NCI-H1417 (cell line): ENCODE measurements at places on chromosomes 2 and 18.

GRCh38 chr2:178589335-178589734 lies 109.1 kb downstream of the PLEKHA3 start:
- no peak for DNase-seq

DNA sequence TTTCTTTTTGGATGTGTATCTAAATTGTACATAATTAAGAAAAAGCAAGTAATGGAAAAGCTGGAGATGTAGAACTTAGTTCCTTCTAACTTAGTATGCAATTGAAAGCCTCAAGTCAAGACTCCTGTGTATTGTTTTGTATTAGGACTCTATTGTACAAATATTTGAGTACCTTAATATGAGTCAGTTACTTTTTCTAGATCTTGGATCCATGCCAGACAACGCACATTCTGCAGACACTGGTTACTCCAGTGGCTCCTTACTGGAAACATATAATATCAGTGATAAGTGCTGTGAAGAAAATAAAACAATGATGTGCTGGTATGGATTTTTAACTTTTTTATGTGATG lies 1.5 kb downstream of the SLC39A10 start:
- DNase-seq: peak; percentile 74

DNA sequence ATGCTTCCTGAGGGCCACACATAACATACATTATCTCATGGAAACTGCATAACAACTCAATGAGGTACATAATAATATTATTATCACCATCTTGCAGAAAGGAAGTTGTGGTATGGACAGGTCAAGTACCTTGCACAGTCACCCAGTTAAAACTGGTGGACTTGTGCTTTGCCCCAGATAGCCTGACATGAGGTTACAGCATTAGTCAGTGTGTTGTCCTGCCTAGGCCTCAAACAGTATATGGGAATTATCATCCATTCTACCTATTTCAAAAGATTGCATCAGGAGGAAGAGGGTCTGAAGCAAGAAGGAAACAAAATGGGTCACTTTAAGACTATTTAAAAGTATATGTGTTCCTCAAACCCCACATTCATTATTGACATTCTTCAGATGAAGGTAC lies 5.4 kb upstream of the ANTXR1 start:
- no peak for DNase-seq

DNA sequence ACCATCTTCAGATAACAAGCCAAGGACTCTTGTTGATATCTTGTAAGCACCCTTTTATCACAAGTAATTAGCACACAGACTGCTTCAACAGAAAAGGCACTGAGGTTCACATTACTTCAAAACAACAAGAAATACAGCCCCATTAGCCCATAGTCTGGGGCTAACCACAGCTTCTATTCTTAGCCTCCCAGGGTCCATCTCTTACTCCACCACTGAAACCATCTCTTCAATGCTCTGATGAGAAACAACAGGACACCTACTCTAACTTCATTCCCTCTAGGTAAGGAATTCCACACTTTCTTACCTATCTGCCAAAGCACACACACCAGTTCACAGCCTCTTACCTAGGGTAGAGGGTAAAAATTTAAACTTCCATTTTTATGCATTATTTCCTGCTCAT lies 26.4 kb upstream of the CYTIP start:
- no peak for DNase-seq

GRCh38 chr2:16623564-16624435 lies 41.8 kb downstream of the CYRIA start:
- DNase-seq: no peak

- DNase-seq: no peak
Observed at GRCh38 chr2:162062559-162062958, 11.5 kb downstream of the DPP4 start.

DNA sequence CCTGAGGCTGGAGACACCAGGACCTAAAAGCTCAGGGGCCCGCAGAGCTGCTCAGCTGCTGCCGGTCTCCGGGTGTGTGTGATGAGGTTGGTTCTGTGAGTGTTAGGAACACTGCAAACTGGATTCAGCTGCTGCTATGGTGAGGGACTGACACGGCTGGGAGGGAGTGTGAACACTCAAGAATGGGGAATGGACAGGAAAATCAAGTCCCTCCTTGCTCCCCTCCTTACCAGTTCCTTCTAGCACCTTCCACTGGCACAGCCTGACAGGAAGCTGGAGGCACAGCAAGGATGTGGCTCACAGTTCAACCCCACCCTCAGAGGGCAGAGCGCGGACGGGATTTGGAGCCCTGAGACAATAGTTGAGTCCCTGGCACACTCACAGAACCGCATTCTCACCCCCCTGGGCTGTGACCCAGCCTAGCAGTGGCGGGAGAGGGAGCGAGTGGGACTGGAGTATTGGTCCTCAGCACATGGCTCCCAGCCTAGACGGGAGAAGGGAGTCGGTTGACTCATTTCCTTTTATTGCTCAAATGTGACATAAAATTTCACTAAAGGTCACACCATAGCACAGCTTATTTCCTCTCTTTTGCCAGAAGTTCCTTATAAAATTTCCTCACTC lies 42.5 kb downstream of the LRRC30 start:
- peak; percentile 28 for DNase-seq

GRCh38 chr2:118834901-118835745 lies 12.3 kb downstream of the EN1 start:
- no peak for DNase-seq

- DNase-seq: no peak
Observed at GRCh38 chr18:10916387-10916786, 233.0 kb downstream of the PIEZO2 start.

DNA sequence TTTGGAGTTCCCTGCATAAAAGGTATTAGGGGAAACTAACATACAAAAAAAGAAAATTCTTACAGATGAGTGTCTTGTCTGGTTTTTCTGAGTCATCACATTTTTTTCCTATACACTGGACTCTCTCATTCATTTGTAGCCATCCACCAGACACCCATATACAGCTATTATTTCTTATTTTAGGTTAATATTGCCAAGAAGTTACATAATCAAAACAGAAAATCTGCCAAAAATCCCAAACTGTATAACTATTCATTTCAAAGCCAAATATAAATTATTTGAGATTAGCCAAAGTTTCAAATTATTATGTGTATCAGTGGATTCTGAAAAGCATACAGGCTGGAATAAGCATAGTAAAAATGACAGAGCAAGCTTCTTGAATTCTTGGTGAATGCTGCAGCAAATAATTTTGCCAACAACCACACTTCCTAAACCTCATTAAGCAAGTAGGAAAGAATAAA lies 191.2 kb downstream of the NCKAP5 start:
- no peak for DNase-seq

DNA sequence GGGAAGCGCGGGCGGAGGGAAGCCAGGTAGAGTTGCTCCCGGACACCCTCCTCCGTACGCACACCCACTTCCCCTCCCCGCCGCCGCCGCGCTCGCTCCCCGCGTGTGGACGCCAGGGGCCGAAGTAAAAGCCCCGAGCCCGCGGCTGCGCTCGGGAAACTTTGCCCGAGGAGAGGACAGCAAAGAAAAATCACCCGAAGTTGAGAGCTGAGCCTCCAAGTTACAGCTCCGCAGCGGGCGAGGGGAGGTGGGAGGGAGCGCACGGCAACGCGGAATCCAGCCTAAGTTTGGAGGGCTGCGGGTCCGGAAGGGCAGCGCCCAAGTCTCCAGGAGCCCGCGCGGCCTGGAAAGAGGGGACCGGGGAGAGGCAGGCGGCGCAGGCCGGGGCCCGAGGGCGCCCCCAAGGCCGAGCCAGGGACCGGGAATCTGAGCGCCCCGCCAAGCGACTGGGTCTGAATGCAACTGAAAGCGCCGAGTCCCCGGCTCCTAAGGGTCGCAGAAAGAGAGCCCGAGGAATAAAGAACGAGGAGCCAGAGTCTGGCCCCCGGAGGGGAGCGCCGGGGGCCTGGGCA lies 706 bp upstream of the BCL11A start:
- DNase-seq: peak; percentile 63

DNA sequence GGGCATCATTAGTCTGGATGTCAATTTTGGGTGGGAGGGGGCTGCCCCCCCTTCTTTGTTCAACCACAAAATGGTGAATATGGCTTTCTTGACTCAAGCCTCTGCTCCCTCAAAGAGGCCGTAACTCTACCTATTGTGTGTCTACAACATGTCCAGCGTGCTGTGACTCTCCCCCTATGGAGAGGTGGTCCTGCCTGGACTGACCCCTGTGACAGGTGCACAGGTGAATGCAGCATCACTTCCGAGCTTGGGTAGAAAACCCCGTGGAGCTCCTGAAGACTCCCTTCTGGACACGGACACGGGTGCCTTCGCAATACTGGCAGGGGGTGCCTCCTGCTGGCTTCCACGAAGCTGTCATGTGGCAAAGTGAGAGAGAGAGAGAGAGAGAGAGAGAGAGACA lies 397.8 kb downstream of the GALR1 start:
- no peak for DNase-seq

DNA sequence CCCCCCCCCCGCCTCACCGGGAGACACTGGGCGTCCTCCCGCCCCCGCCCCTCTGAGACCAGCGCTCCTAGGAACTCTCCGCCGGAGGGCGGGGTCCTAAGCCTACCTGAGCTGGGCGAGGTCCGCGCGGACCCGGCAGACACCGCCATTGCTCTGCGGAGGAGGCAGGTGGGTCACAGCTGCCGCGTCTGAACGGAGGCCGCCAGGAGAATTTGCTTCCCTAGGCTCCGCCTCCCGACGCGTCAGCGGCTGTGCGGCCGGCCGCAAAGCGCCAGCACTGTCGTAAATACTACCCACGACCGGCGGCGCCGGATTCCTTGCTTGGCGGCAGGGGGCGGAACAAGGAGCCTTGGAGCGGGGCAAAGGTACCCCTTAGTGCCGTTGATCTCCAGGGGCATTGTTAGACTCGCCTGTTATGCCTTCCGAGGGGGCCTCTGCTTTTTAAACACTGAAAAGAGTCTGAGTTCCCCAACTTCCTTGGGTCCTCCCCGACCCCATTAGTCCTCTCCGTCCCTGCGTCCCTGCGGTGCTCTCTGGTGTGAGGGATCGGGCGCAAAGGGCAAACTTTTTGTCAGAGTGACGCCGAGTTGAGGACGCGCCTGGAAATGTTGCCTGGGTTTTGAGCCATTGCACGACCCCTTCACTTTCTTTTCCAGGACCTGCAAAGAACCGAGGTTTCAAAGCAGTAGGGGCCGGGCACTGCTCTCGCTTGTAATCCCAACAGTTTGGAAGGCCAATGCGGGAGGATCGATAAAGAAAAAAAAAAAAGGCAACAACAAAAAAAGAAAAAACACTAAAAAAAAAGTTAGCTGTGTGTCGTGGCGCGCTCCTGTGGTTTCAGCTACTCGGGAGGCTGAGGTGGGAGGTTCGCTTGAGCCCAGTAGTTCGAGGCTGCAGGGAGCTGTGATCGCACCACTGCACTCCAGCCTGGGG lies at the start of gene GGCX:
GGCX (minus strand) TSS at position 214 of the 933 bp plus-strand sequence; CDS start at position 149, 65 bp downstream.
- DNase-seq: peak; percentile 94

DNA sequence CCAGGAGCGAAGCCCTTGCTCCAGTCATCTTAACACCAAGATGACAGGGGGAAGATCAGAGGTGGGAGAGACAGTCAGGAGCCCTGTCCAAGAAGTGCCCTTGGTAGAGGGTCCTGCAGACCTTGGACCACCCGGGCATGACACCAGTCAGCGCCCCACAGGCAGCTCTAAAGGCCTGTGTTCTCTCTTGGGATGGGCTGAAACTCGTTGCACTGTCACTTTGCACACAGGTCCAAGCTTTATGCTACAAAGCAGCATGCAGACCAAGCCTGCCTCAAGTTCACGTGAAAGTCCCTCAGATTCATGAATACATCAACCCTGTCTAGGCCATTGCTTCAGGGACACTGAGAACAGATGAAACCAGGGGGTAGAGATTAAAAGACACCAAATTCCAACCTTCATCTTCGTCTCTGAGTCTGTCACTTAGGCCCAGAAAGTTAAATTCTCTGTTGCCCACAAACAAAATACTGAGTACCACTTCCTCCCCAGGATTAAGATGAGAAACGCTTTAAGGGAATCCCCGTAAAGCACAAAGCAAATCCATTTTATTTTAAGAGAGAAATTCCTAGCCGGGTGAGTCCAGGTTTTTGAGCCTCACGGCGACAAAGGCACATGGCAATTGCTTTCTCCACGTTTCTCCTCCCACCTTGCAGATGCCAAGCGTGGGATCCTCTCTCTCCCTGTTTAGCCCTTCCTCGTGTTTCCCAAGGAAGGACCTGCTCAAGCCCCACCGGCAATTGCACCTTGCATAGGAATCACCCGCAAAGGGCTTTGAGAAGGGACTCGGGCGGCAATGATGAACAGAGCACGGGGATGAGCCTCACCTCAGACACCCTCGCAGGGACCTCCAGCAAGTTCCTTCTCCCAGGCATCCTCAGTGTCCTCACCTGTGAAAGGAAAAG lies 75.0 kb upstream of the ID2 start:
- no peak for DNase-seq

DNA sequence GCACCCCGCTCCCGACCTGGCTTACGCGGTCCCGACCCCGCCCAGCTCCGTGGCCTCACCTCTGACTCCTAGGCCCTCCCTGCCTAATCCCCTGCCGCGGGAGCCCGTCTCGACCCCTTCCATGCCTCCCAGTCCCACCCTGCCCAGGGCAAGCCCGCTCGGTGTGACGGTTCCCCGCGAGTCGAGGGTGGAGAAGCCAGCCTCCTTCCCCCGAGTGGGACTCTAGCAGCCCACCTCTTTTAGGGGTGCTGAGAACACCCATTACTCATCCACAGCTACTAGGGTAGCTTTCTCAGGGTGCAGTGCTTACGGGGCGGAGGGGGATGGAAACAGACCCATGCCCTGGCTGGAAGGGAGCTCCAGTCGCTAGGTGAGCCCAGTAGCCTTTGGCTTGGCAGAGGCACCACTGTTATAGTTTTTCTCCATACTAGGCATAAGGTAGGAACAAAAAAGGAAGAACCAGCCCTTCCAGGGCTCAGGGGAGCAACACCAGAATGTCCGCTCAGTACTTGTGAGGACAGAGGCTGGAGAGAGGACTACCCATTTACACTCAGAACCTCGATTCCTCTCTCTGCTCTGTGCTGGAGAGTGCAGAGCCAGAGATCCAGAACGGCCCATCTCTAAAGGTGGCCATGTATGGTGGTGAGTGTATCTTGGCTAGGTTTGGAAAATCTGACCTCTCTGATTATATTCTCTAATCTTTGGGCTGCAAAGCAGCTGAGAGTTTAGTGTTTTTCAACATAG lies 606 bp downstream of the AGBL5 start:
- no peak for DNase-seq

- peak; percentile 75 for DNase-seq
Observed at GRCh38 chr2:227871375-227871791, at the start of gene DAW1. Gene DAW1 (plus strand): TSS chr2:227871631. CDS start chr2:227871690, 59 bp downstream.

- no peak for DNase-seq
Observed at GRCh38 chr2:71001981-71002570, 7.4 kb upstream of the TEX261 start.
